ENCODE measurements at places on chromosomes 2 and 18.

GRCh38 chr18:9273221-9273620 lies 61.4 kb upstream of the TWSG1 start:
- no peak for DNase-seq

GRCh38 chr18:13378150-13378549 lies 159.6 kb downstream of the LDLRAD4 start:
- DNase-seq, result no peak

DNA sequence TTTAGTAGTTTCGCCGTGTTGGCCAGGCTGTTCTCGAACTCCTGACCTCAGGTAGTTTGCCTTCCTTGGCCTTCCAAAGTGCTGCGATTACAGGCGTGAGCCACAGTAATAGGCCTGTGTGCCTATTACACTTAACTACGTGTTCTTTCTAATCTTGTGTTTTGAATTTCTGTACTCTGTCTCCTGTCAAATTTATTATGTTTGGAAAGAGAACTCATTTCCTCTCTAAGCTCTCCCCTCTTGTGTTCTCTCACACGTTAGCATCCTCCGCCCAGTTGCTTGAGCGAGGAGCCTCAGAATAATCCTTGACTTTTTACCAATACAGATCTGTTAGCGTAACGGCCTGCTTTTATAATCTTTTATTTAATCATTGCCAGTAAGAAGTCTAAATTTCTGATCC lies 3.7 kb downstream of the ATG16L1 start:
- no peak for DNase-seq

- no peak for DNase-seq
These were observed 93.4 kb downstream of the PPP1R1C start for GRCh38 chr2:182078988-182079602.

DNA sequence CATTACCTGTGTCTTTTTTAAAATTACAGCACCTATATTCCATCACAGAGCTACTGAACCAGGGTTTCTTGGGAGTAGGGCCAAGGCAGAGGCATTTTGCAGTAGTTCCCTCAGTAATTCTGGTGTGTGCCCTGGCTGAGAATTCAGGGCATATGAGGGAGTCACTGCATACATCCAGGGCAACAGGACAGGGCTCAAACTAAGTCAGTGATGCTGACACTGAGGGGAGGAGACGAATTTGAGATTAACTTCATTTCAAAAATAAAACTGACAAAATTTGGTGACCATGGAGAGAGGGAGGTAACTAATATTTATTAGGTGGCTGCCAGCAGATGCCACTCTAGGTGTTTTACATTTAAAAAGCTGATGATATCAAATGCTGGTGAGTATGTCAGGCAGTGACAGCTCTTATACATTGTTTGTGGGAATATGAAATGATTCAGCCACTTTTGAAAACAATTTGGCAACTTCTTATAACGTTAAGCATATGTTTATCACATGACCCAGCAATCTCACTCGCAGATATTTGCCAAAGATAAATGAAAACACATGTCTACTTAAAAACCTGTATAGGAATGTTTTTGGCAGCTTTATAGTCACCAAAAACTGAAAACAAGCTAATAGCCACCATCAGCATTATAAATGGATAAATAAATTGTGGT lies 20.3 kb downstream of the STRADB start:
- DNase-seq, result no peak

DNA sequence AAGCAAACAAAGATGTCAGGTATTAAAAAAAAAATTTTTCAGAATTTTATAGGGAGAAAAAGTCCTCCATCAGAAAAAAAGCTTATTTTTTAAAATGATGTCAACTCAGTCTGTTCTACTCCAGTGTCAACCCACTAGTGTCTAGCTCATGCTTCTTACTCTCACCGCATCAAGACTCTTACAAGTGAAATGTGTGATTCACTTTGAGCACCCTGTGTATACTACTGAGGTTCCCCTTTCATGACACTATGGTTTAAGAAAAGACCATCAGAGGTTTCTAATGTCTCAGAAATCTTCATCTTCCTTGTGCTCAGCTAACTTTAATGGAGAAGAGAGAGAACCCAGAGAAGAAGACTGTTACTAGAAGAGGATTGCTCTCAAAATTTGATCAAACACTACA lies 43.4 kb downstream of the FEZ2 start:
- DNase-seq, result no peak

DNA sequence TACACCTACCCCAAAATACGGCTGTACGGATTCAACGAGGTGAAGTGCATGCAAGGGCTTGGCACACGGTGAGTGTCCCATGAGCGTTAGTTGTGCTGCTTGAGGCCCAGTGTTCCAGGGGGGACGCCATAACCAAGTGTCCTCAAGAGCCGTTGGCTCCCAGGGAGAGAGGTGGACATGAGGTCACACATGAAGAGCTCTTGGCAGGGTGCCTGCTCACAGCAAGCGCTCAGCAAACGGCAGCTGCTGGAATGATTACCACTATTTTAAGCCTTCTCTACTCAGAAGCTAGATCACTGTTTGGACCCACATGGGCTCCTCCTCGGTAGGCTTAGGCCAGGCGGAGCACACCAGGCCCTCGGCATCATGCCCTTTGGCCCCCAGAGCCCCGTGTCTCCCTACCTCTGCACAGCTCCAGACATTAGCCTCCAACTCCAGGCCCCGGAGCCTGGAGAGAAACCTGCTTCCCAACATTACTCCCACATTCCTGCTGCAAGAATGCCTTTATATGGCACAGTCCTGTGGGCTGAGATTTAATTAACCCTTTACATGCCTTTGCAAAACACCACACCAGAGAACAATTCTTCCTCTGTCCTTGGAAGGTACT lies 68.4 kb upstream of the PPP1CB start:
- peak; percentile 38 for DNase-seq

- no peak for DNase-seq
These were observed 29.2 kb downstream of the GPC1 start for GRCh38 chr2:240464514-240465241.

- DNase-seq, result no peak
These were observed 28.4 kb downstream of the NRXN1 start for GRCh38 chr2:51003345-51004192.

GRCh38 chr18:69882965-69883668 lies 64.6 kb downstream of the CD226 start:
- DNase-seq, result no peak

DNA sequence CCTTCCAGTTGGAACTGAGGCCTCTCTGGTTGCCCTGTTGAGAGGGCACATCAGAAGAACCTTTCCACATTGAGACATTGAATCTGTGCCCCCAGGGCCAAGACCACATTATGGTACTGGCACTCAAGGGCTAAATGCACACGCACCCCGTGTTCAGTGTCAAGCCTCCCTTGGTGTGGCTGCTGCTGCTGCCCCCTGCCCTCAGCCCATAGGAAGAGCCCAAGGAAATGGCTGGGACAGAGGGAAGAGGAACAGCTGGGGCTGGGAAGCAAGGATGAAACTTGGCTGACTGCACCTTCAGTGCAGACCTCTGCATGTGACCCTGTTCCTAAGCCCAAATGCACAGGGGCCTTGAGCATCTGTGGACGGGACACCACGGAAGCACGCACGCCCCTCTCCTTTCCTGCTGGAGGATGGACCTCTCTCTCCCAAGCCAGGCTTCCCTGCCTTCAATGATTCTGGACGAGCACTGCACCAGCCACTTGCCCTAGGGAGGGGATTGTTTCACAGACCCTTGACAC lies 40.2 kb downstream of the NIFK start:
- DNase-seq, result no peak

DNA sequence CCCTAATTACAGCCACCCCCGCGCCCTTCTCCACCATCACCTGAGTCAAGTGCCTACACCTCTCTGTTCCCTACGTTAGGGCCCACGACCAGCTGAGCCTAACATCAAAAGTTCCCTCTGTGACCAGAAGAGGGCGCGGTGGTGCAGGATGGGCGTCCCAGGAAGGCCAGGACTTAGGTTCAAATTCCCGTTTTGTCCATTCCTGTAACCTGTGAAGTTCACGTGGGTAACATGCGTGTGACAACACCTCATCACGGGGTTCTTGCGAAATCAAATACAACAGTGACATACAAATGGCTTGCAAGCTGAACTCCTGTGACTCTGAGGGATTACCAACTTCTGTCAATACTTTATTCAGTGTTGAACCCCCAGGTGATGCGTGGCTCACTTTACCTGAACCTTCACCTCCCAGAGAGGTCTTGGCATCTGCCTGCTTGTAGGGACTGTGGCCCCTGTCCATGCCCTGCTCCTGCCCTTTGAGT lies 207.9 kb downstream of the ARL4C start:
- DNase-seq, result no peak

DNA sequence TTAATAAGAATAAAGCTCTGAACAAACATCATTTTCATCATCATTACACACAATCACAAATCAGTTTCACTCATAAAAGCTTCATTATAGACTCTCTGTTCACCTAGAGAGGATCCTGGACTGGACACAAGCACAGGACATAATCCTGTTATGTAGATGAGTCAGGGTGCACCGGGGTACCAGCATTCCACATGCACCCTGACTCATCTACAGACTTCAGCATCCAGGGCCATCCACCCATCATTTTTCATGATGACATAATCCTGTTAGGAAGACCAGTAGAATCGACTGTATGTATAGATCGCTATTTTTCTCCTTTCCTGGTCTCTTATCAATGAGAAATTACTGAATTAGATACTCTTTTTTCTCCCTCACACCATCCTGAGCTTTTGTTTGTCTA lies 73.7 kb upstream of the PIK3C3 start:
- DNase-seq, result no peak

GRCh38 chr2:119517433-119517832 lies 6.8 kb downstream of the SCTR start:
- no peak for DNase-seq

DNA sequence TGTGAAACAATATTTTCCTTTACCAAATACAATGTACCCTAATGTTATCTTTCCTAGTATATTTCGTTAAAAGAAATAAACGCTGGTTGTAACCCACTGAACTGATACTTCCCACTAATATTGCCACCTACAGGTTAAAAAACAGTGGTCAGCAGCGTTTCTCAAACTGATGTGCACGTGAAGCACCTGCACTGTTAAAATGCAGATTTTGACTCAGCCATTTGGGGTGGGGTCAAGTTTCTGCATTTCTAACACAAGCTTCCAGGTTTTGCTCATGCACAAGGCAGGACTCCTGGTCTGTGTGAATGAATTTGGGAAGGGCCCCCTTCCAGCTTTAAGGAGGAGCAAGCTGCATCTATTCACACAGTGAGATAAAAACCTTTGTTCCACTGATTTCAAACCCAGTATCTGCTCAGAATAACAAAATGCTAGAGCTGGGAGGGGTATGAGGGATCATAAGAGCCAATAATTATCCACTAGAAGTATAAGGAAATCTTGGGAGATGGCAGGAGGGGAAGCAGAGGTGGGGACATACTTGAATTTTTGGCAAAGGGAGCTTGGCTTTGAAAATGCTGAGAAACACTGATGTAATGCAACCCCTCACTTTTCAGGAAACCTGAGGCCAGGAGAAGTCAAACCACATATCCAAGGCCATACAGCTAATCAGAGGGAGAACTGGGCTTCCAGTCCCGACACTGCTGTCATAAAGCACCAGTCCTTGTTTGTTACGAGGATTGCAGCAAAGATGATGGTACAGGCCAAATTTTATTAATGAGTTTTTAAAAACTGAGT lies 116.2 kb downstream of the RBMS1 start:
- no peak for DNase-seq

- peak; percentile 35 for DNase-seq
These were observed 181.0 kb upstream of the CDH2 start for GRCh38 chr18:28357766-28358401.

- no peak for DNase-seq
These were observed 33.1 kb downstream of the ACKR3 start for GRCh38 chr2:236602678-236603077.

- DNase-seq, result no peak
These were observed 279.7 kb upstream of the TRIB2 start for GRCh38 chr2:12436935-12437561.

- DNase-seq, result no peak
These were observed 124.1 kb upstream of the SLC38A11 start for GRCh38 chr2:165079432-165079831.

GRCh38 chr2:32425719-32426141 lies 68.9 kb downstream of the BIRC6 start:
- DNase-seq, result no peak

DNA sequence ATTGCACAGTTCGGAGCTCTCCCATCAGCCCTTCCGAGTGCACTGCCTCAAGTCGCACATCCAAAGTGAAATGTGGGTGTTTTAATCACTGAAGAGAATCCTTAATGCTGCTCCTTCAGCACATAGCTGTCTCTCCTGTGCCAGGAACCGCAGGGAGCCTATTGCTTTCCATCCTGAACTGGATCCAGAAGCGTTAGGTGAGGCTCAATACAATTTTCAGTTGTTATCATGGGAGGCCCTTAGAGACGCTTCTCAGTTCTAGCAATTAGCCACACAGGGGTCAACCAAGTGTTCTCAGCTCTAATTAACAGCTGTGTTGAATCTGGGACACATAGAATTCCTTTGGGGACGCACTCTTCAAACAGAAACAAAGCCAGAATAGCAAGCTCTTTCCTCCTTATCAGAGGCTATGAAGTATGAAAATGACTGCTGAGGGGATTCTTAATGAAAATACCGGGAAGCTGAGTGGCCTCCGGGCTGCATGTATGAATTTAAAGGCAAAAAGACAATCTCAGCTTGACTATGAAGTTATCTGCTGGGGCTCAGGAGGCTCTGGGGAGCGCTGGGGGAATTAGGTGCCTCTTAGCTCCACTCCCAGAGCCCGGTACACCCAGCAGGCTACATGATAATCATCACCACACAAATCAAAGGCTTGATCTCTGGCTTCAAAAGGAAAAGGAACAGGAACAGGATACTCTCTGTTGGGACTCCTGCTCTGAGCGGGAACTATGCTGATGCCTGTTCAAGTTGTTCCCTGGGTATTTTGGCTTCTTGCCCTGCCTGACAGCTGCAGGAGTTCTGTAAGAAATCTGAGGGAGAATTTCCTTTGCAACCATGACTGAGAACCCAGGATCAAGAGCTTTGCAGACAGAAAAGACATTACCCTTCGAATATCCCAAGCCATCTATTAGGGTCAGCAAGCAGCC lies 55.4 kb upstream of the NCOA1 start:
- DNase-seq, result no peak

DNA sequence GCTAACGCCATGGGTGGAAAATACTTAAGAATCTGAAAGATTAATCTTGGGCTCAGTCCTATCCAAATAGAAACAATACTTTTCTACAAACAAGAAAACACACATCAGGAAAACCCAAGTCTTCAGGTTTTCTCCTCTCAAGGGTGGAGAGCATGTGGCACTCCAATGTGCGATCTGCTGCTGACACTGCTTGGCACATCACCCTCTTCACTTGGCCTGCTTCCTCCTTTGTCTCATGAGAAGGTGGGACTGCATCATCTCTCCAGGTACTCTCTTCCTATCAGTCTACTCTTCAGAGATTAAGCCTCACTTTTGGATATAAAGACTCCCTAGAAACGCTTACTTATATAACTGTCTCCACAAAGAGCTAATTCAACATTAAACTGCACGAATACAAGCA lies 26.4 kb downstream of the HDLBP start:
- DNase-seq, result no peak

Measured in iPS DF 19.7 (cell line).